Activated T-cell treated with anti-CD3 and anti-CD28 coated beads, Interleukin-2, amount 50 U/mL, for 72 hours (primary cell): ENCODE measurements at places on chromosomes 6 and 20.

GRCh38 chr6:90019216-90019615 lies 124.9 kb downstream of the GJA10 start:
- H3K36me3 ChIP-seq = peaks cover 64% of the 10 kb centered on the region
- no peak overlapping the region for H3K27ac ChIP-seq
- DNase-seq = no peak
- H3K27me3 ChIP-seq = no peaks in the 10 kb centered on the region
- H3K4me3 ChIP-seq = no peak overlapping the region

DNA sequence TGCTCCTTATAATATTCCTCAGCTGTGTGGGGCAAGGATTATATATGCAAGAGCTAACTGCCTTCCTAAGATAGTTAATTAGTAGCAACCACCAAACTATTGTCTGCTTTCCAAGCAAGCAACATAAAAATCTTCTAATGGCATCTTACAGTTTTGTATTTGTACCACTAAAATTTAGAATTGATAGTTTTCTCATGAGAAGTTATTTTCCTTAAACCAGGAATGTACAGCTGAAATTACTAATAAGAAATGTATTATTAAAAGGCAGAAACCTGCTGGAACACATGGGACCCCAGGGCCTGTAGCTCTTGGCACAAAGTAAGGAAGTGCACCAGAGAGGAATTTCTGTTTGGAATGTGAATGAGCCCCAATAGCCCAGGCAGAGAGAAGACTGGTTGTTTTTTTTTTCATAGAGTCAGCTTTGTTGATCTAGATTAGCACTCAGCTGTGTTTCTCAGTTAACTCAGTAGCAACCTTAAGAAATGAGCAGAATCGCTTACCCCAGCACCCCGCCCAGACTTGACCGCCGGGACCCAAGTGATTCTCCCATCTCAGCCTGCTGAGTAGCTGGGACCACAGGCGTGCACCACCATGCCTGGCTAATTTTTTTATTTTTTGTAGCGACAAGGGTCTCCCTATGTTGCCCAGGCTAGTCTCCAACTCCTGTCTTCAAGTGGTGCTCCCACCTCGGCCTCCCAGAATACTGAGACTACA lies 2.6 kb downstream of the MGME1 start:
- DNase-seq = no peak
- peak overlapping the region; percentile 100 for H3K27ac ChIP-seq
- H3K27me3 ChIP-seq = no peaks in the 10 kb centered on the region
- peaks cover 46% of the 10 kb centered on the region for H3K4me1 ChIP-seq

DNA sequence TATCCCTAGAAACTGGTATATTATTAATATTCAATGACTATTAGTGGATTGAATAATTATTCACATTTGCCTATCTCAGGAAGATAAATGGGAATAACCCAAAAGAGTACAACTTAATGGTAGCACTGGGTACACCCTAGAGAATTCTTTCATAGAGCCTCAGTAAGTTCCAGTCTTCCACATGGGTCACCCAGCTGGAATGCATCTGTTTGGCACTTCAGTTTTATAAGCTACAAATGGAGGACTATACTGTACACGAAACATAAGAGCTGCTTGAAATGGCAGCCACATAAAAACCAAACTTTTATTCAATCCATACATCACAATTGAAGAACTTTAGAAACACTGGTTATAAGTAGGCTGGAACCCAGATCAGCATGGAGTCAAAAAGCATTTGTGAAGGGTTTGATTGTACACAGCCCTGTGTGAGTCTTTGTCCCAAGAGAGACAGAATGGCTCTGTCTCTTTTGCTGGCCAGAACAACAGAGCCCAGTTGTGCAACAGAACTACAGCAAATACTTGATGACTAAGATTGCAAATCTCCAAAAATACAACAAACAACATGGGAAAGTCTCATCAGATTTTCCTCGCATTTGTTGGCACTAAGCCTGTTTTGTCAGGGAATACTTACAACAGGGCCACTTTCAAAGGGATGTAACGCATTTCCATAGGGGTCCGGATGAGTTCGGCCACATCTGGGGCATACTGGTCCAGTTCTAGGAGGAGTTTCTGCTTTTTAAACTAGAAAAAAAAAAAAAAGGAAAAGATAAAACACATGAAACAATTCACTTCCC lies 39.5 kb downstream of the PIGU start:
- H3K4me1 ChIP-seq = no peaks in the 10 kb centered on the region
- no peak for DNase-seq
- H3K27ac ChIP-seq = no peak overlapping the region
- no peak overlapping the region for H3K4me3 ChIP-seq

DNA sequence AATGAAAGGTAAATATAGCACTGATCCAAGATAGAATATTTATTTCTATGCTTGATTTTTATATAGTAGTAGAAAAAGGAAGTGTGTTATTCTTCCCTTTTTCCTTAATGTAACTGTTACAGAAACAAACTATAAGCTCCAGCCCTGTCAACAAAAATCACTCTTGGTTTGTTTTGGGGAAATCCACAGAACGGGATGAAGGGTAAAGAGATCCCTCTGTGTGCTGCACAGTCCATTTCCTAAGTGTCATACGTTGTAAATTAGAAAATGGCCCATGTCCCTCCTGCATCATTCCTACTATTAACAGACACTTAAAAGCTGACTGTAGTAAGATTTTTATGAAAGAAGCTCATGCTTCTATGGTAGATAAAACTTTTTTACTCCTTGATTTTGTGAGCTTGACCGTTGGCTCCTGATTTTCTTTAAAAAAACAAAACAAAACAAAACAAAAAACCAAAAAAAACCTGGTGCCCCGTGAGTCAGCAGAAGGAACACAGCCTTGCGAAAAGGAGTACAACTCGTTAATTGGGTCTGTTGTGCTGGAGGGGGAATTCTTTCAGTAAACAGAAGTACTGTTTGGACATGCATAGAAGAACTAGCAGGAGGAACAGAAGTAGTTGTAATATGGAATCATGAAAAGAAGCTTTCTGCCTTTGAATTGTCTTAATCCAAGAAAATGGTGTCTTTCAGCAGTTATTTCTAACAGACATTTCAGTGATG lies 67.5 kb downstream of the RTN4IP1 start:
- peaks cover 41% of the 10 kb centered on the region for H3K4me1 ChIP-seq
- H3K27ac ChIP-seq = peak overlapping the region; percentile 63
- no peak for DNase-seq
- H3K36me3 ChIP-seq = peaks cover 23% of the 10 kb centered on the region
- H3K27me3 ChIP-seq = no peaks in the 10 kb centered on the region

DNA sequence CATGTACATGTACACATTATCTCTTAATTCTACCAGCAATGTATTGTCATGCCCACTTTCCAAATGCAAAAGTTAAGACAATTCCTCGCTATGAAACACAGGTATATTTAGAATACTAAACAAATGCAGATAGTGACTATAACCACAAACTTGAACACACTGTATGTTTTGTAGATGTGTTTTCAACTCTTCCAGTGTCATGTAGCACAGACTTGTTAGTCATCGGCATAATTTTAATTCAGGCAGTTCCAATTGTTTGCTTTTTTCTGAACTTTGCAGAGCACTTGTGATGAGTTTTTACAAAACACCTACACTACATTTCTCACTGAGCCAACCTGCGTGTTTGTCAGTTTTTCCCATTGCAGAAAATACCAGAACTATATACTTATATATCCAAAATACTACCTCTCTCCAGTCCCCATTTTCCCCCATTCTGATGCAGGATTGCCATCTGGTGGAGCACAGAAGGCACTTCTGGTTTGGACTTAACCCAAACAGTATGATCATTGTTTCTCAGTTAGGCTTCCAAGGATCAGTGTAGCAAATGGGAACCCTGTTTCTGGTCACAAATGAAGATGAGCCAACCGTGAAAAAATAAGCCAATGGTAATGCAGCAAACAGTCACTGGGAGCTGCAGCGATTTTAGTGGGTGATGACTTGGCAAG lies 143.4 kb downstream of the ADGRB3 start:
- peak; percentile 1 for DNase-seq
- no peaks in the 10 kb centered on the region for H3K27me3 ChIP-seq
- H3K4me1 ChIP-seq = no peaks in the 10 kb centered on the region
- H3K27ac ChIP-seq = no peak overlapping the region

DNA sequence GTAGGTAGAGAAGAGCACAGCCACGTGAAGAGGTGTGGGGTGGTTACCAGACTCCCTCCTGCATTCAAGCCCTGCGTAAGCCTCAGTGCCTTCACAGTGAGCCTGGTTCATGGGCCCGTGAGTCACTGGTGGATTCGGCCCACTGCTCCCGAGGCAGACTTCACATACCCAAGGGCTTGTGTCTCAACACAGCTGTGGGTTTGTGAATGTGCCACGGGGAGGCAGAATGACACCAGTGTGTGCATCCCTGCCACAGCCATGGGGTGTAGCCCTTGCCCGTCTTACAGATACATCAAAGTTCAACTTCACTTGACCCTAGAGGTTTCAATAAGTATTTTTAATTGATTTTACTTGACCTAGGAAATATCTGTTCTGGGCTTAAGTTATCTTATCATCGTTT lies 108.5 kb downstream of the MAP3K4 start:
- H3K36me3 ChIP-seq = peaks cover 8% of the 10 kb centered on the region
- H3K4me1 ChIP-seq = peaks cover 4% of the 10 kb centered on the region
- DNase-seq = no peak
- no peaks in the 10 kb centered on the region for H3K27me3 ChIP-seq

DNA sequence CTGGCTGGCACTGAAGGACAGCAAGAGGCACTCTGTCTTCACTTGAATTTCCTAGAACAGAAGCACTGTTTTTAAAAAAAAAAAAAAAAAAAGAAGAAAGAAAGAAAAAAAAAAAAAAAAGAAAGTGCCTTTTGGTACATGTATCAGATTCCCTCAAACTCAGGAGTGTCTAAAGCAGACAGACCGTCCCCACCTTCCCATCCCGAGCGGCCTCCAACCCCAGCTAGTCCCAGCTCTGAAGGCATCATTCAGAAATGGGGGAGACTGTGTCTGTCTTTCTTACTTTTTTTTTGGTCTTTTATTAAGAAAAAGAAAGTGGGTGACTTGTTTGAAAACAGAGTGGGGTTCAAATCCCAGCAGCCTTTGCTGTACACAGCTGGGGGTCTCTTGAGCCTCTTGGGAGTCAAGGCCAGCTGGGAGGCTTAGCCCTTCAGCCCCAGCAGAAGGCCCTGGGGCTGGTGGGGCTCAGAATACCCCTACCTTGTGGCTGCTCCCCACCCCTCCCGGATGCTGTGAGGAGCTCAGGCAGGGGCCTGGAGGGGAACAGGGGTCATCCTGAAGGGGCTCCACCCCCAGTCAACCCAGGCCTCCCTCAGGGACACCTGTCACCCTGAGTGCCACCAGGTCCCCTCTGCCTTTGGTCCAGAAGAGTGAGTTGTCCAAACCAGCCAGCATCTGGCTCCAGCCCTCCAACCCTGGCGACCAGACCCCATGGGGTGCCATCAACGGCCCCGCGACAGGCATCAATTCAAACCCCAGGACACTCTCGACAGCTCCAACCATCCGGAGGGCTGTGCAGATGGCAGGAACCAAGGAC lies 128.3 kb downstream of the TAF4 start:
- H3K27ac ChIP-seq = no peak overlapping the region
- no peak overlapping the region for H3K4me3 ChIP-seq
- no peaks in the 10 kb centered on the region for H3K27me3 ChIP-seq

DNA sequence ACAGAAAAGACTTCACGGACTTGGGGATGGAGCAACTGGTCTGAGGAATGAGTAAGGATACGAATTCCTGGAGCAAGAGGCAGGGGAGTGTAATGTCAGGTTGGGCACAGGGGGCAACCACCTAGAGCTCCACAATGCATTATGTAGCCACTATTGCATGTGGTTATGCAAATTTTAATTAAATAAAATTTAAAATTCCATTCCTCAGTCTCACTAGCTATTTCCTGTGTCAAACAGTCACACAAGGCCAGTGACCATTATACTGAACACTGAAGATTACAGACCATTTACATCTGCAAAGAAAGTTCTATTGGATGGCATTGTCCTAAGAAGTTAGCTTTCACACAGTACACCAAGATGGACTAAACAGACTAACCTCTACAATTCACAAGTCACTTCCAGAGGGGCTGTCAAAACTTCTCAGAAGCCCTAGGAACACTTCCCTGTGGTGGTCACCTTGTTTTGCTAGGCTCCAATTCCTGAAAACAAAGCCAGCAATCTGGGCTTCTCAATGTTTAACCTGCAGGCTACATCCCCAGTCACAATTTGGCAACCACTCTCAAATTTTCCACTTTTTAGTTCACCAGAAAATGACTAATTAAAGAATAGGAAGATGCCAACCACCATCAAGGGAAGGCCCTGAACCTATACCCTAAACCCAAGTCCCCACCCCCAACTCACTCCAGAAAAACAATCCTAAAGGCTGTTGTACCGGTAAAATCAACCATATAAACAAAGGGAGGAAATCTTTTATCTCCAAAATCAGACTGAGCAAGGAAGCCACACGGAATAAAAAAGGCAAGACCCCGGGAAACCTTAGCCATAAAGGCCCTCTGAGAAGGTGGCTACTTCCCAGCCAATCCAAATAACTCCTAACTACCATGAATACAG lies 34.2 kb upstream of the C20orf203 start:
- H3K4me1 ChIP-seq = peaks cover 7% of the 10 kb centered on the region
- peak overlapping the region; percentile 77 for H3K27ac ChIP-seq
- DNase-seq = no peak
- no peaks in the 10 kb centered on the region for H3K27me3 ChIP-seq

GRCh38 chr6:87093651-87094050 lies 1.3 kb downstream of the CGA start:
- H3K4me3 ChIP-seq = no peak overlapping the region
- H3K27ac ChIP-seq = no peak overlapping the region
- no peaks in the 10 kb centered on the region for H3K4me1 ChIP-seq
- no peak for DNase-seq
- H3K36me3 ChIP-seq = no peaks in the 10 kb centered on the region

GRCh38 chr6:42103216-42103615 lies 39.2 kb downstream of the C6orf132 start:
- H3K4me1 ChIP-seq = peaks cover 55% of the 10 kb centered on the region
- no peak for DNase-seq
- H3K27me3 ChIP-seq = no peaks in the 10 kb centered on the region
- H3K4me3 ChIP-seq = peak overlapping the region; percentile 86
- H3K27ac ChIP-seq = peak overlapping the region; percentile 89

- no peaks in the 10 kb centered on the region for H3K36me3 ChIP-seq
- H3K27me3 ChIP-seq = no peaks in the 10 kb centered on the region
- DNase-seq = no peak
- H3K27ac ChIP-seq = no peak overlapping the region
- no peaks in the 10 kb centered on the region for H3K4me1 ChIP-seq
These were observed 831.6 kb downstream of the QKI start for GRCh38 chr6:164246082-164246481.
